ENCODE measurements at places on chromosomes 1 and 21. TPM values are rescaled to one million over a fixed set of nuclear protein-coding genes. Genes with fewer than 3 reads are reported as not detected.
A peak's percentile ranks its signal among the peaks of the same experiment; 100 is the strongest.

PLXNA2 gene
- 5.4 TPM for total RNA-seq

SPRR1A gene
- not detected for total RNA-seq

MSH4 gene
- not detected for total RNA-seq

MYOG gene
- total RNA-seq = not detected

CD101 gene
- total RNA-seq = not detected

FALEC gene
- not detected for total RNA-seq

CCT8 gene
- 151 TPM for total RNA-seq

- peak; percentile 72 for DNase-seq
Observed at GRCh38 chr1:84156210-84156621, 12.1 kb downstream of the PRKACB start.

DNA sequence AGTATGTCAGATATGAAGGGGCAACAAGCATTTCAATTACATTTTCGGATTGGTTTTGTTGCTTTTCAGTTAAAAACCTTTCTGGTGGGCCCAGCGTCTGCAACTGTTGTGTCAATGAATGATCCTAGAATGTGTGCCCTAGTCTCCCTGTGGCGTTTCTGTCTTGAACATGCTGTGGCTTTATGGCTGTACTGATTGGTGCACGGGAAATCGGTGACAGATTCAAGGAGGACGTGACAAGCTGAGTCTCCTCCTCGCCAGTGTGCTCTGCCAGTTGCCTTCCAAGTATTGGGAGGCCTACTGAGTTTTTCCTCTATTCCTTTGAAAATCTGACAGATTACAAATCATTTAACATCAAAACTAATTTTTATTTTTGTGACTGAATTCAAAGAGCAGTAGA, 127.6 kb downstream of the ZP4 start:
- no peak for DNase-seq

DNA sequence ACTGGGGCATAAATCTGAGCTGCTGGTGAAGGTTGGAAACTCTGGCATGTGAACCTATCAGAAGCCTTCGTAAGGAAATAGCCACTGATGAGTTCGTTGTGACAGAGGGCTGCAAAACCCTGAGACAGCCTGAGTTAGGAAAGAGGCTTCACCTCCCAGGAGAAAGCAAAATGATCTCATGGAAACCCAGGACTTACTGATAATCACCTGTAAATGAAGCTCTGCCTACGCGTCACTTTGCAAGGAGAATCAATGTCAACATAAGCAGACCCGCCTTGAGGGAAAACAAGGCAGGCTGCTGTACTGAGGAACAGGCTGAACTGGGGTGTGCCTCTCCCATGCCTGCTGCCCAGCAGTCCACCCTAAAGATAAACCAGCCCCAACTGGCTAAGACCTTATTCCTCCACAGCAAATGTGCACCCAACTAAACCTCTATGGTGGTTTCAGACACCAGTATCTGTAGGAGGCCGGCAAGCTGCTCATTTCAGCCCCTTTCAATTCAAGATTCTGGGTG, 46.8 kb upstream of the SLC44A3 start:
- DNase-seq = no peak

DNA sequence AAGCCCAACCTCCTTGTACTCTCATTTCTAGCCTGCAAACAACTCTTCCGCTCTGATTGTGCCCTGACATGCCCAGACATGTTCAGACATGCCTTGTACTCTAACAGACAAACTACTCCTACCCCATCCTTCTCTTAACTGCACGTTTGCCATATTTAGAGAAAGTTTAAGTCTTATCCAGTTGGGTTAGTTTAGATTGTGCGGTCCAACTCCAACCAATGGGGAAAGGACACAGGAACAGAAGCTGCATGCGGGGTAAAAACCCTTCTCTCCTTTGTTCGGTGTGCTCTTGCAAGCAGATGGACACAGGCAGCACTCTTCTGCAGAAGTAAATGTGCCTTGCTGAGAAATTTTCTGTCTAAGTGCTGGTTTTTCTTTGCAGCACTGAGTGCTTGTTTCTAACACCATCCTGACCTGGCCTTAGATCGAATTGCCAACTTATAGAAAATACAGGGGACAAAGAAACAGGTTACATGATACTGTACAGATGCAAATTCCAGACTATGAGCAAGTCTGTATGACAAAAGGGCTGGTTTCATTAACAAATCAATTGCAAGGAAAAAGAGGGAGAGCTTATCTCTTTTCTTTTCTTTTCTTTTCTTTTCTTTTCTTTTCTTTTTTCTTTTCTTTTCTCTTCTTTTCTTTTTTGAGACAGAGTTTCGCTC, 35.8 kb upstream of the IFNGR2 start:
- DNase-seq = no peak

DNA sequence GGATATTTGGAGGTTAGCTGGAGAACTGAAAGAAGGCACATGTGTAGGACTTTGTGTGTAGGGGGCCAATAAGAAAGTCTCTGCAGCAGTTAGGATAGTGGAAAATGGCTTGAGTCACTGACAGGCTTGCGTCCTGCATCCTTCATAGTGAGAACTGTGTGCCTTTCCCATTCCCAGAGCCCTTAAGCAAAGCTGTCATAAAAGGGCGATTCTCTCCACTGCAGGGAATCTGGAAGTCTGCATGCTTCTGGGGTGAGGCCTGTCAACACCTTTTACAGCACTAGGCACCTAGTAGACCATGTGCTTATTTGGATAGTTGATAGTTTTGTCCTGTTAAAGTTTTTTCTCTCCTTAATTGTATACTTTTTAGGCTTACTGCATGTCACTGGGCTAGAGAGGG, 39.4 kb upstream of the MACF1 start:
- DNase-seq = no peak

DNA sequence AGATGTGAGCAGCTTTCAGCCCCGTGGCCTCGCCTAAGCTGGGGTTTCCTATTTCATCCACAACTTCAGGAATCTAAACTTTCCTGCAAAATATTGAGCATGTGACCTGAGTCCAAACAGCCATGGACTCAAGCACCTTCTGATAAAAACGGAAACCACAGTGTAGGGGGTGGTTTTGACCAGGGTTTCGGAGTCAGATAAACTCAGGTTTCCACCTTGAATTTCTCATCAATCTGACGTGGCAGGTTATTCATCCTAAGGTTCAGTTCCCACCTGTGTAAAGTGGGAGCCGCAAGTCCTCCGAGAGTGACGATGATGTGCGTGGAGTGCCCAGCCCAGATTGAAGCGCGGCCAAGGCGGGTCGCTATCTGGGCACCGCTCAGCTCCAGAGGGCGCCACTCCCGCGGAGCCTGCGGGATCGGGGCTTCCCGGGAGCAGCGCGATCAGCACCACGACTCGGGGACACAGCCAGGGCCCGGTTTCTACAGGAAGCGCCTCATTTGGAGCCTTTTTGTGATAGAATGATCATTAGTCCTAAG, 871 bp upstream of the ETS2 start:
- DNase-seq = peak; percentile 82

Data from GM23248 (cell line).